ENCODE measurements at places on chromosomes 16 and 17.

DNA sequence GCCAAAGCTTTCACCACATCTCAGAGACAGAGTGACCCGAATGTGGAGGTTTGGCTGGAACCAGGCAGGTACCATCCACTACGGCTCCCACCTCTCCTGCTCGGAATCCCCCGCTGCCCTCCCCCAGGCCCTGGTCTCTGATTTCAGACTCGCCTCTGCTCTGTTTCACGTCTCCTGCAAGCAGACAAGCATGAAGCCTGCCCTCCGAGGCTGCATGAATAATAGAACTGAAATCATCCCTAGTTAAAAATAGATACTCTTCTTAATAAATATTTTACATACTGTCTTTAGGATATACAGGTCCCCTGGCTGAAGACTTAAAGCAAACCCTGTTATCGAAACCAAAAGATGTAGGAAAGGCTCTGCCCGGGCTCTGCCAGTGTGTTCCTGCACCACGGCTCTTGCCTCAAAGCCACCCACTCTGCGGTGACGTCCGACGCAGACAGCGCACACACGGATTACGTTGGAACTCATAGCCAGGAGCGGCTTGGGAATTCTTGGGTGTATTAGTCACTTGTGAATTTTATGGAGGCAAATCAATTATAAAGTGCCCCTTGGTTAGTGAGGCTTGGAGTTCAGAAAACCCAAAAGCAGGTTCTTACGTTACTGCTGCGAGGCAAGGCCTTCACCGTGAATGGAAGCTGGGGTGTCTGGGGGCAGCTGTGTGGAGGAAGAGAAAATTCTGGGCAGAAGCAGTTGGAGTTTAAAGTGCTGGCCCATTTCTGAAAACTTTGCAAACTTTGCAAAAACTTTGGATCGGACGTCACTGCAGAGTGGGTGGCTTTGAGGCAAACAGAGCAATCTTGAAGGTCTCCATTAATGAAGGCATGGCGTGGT, 25.6 kb upstream of the NPTX1 start:
- no peak for DNase-seq

DNA sequence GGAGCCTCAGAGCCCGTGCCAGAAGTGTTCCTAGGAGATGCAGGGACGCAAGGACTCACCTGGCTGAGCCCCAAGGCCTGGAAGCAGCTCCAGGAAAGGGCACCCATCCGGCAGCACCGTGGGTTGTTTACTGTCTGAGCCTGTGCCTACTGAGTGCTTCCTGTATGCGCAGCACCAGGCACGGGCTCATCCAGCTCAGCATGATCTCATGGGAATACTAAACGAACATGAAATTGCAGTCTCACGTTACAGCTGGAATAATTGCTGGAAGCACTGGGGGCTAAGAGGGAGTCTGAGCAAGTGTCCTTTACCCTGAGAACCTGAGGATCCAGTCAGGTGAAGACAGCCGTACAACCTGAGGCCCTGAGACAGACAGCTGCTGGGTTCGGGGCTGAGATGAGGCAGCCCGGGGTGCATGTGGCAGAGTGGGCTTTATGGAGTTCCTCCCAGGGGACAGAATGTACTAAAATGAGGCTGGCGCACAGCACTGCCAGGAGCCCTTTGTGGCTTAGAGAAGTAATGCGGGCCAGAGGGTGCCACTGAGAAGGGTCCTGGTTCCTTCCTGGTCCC, 5.4 kb downstream of the CTRL start:
- DNase-seq: no peak

GRCh38 chr17:82592289-82592766, 55.9 kb downstream of the WDR45B start:
- DNase-seq: no peak

- no peak for DNase-seq
Measured at GRCh38 chr16:46730801-46731690, 17.1 kb downstream of the MYLK3 start.

GRCh38 chr17:75521951-75522727, 3.4 kb upstream of the LLGL2 start:
- no peak for DNase-seq

GRCh38 chr16:74104022-74104421, 192.6 kb upstream of the PSMD7 start:
- DNase-seq: no peak

DNA sequence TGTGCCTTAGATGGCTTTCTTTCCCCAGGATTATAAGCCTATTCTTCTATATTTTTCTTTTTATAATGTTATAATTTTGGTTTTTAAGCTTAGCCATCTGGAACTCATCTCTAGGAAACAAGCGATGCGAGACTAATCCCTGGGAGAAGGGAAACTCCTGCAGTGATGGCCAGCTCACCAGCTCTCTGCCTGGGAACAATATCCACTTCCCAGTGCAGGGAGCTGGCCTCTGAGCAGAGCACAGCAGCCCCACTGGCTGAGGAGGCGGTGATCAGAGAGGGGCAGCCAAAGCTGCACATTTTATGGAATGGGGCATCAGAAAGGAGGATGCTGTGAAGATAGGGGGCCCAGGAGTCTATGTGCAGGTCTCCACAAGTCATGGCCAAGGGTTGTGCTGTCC, 183.3 kb downstream of the LGALS9B start:
- DNase-seq: no peak

DNA sequence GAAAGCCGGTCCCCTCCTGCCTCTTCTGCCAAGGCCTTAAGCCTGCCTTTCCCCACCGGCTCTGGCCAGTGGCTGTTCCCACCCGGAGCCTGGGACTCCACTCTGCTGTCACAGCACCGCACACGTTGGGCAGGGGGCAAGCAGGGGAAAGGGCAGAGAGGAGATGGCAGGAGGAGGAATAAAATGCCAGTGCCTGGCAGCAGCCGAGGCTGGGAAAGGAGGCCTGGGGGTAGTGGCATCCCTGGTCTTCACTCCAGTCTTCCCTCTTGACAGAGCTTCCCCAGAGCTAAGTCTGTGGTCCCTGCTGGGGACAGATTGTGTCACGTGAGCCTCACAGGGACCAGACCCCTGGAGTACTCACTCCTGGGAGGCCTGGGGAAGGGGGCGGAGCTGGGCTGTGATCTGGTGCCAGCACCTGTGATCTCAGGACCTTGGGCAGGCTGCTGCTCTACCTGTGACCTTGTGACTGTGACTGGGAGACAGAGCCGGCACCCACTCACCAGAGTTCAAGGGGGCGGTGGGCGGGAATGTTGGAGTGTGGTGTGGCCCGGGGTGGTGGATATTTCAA, 97.2 kb upstream of the GSE1 start:
- DNase-seq: no peak

GRCh38 chr17:57130708-57131461, 45.8 kb downstream of the AKAP1 start:
- peak; percentile 36 for DNase-seq

DNA sequence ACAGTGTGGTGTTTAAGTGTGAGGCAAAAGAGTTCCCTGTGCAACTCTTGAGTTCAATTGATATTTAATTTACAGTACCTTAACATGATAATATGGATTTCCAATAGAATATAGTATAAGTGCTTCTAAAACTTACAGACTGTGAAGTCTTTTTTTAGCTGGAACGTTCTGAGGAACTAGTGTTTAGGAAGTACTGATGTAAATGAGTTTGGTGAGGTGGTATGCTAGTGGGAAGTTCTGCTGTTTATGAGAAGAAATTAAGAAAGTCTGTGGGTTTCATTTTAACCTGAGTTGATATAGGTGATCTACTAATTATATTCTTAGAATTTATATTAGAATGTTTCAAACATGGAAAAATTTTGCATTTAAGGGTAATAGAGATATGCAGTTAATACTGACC, 32.0 kb downstream of the PTRH2 start:
- DNase-seq: no peak

DNA sequence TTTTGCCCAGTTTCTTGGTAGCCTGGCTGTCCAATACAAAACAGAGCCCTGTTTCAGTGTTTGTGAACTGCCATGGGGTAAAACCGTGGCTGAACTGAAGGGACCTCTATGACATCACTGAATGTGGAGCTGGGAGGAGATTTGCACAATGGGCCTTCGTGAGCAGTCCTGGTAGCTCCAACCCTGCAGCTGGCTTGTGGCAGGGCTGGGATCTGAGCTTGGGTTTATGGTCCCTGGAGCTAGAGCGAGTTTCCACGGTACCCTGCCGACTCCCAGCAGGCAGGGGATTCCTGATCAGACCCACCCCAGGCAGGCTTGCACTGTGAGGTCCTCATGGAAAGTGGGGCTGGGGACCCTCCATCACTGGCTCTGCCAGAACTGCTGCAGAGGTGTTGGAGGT, 247.0 kb downstream of the GSG1L start:
- no peak for DNase-seq

DNA sequence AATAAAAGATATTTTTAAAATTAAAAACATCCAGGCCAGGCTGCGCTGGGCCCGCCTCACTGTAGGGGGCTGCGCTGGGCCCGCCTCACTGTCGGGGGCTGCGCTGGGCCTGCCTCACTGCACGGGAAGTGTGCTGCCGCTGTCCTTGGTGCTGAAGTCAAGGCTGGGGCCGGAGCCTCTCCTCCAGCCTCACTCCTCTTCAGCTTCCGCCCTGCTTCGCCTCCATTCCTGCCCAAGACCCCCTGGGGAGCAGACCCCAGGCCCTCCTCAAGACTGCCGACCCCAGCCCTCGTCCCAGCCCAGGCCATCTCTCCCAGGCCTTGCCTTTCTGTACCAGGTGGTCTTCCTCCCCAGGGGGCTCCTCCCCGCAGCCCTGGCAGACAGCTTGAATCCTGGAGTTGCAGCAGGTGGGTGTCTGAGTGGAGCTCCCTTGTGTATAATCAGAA, 26.2 kb downstream of the ENDOV start:
- peak; percentile 24 for DNase-seq

DNA sequence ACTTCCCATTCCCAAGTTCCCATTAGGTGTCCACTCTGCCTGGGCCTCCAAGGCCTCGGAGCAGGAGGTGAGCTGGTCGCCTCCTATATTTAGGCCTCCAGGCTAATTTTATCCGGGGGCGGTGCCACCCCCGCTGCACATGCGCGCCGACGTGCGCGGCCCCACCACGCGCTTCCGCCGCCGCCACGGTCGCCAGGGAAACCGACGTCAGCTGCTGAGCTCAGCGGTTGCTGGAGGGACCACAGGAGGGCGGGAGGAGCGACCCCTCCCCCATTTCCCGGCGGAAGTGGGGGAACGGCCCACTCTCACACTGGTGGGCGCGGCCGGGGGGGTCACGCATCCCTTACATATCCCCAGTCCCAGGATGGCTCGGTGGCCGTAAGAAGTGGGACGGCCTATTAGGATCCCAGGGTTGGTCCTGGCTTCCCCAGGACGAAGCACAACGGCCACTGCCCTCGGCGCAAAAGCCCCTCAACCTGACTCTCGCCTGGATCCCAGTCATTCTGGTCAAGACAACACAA, 1.0 kb downstream of the PER1 start:
- peak; percentile 65 for DNase-seq

All from activated naive CD4-positive, alpha-beta T cell (primary cell).